DMS53 (cell line): ENCODE measurements at places on chromosomes 1 and 21.

DNA sequence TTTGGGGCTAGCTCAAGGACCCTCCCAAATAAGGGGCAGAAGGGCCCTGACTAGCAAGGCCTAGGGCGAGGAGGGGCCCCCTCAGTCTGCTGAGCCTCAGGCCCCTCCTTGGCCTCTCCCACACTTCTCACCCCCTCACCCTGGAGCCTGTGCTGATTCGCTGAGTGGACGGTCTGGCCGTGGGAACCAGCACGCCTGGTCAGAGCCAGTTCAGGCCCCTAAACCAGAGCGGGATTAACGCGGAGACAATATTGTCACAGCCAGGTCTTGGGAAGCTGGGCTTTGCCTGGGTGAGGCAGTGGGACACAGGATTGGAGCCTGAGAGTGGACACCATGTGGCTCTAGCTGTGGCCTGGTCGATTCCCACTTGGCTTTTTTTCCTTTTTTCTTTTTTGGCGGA lies 4.8 kb upstream of the FBLIM1 start:
- no peak for DNase-seq

DNA sequence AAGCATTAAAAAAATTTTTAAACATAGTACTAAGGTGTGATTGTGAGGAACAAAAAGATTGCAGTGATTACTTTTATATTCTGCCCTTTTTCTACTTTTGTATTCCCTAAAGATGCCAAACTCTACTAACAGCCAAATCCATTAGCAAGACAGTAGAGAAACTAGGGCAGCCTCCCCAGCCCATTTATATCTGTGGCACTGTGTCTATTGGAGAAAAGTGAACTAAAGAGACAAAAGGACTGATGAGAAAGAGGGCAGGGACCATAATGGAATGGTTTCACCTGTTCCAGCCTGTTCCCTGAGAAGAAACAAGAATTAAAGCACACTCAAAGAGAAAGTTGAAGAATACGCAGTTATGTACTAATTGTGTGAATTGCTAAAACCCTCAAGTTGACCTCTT lies 56.6 kb downstream of the ATG4C start:
- no peak for DNase-seq

DNA sequence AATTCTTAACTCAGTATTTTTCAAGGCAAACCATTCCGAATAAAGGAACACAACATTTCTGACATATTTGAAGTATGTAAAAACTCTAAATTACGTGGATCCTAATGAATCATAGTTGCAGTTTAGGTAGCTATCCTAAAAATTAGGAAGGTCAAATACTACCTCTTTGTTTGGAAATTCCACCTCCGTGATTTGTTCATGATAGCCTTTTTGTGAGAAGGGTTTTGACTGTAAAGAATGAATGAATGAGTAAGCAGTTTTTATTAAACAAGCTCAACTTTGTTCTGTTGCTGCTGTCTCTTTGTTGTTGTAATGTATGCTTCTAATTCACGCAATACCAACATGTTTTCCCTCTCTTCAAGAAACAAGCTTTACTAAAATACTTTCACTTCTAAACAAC lies 840.4 kb downstream of the USP25 start:
- DNase-seq: no peak

DNA sequence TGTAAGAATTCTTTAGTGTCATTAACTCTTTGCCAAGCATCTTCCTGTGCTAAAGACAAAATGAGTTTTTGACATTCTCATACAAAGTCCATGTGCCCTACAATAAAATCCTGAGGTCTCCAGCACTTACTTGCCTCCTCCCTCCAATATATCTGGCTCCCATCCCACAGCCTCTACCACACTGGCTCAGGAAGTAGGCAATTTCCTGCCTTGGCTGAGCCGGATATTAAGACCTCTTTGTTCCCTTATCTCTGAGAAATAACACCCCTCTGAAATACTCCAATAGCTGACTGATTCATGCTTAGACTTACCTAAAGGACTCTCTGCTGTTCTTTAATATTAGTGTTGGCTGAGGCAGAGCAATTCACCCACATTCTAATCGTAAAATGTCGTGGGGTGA lies 37.6 kb upstream of the GORAB start:
- DNase-seq: no peak

- no peak for DNase-seq
Measured at GRCh38 chr21:21968810-21969209, 970.6 kb downstream of the NCAM2 start.

DNA sequence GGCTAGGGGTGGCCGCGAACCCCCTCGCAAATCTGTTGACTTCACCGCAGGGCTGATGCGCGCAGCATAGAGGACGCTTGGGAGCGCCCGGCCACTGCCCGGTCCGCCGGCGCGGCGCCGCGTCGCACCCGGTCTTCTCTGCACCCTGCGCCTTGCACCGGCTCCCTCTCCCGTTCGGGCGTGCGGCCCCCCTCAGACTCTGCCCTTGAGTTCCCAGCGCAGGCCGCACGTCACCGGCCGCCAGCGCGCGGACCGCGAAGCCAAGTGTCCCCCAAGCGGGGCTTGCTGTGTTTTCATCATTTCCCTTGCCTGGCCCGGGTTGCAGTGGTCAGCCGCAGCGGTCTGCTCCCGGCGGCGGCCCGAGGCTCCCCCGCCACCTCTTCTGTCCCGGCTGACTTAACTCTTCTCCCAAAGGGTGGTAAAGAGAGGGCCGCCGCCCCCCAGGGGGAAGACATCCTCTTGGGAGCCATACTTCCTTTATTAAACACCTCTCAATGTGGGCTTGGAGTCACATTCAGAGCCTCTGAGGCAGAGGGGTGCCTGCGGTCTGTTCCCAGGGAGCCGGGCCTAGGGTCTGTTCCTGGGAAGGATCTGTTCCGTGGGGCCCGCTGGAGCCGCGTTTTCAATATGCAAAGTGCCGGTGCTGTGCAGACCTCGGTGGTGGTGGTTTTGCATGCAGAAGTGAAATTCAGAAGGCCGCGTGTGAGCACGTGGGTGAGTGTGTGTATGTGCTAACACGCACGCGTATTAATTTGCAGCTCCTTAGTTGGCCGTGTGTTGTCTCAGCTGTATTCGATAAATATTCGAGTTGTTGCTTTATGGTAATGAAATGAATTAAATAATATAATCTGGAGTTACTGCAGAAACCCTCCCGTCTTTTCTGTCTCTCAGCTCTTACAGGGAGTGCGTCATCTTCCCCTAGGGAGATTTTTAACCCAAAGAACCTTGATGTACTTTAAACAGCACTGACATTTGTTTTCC lies 17.6 kb downstream of the PBX1 start:
- no peak for DNase-seq

DNA sequence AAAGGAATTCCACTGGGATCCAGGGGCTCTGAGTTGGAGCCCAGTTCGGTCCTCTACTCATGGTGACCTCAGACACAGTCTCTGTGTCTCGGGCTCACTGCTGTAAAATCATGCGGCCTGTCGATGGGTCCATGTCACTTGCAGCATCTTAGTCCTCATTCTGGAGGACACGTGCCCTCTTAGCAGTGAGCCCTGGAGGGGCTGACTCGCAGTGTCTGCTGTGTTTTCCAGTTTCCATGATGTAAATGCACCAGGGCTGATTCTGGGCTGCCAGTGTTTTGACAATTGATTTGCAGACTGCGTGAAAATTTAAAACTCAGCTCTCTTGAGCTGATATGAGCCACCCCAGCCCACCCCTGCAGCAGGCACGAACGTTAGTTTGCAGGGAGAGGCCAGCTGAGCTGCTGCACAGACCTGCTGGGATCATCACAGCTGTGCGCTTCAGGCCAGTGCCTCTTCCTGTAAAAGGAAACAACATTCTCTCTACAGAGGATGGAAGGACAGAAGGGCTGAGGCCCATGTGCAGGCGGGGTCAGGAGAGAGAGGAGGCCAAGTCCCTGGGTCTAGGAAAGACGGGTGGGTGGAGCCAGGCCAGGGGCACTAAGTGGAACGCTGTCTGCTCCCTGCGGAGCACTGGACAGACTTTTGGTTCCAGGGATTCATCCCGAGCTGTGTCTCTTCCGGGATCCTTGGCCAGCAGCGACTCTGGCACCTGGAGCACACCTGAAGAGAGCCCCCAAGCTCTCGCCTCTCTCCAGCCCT lies 42.6 kb downstream of the RSPH1 start:
- no peak for DNase-seq

DNA sequence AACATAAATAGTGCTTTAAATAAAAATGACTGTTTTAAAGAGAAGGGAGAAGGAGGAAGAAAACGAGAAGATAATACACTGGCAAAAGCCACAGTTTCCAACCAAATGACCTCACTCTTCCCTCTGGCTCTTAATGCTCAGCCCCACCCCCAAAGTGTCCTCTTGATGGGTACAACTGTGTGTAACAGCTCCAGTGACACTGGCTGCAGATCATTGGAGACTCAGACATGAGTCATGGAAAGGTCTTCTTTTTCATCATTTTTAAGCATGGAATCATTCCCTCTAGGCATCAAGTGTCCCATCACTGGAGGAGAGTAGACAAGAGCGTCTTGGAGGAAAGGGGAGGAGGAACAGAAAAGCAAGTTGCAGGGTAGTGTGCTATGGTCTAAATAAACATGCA lies 333.0 kb downstream of the PAPPA2 start:
- DNase-seq: peak; percentile 62

DNA sequence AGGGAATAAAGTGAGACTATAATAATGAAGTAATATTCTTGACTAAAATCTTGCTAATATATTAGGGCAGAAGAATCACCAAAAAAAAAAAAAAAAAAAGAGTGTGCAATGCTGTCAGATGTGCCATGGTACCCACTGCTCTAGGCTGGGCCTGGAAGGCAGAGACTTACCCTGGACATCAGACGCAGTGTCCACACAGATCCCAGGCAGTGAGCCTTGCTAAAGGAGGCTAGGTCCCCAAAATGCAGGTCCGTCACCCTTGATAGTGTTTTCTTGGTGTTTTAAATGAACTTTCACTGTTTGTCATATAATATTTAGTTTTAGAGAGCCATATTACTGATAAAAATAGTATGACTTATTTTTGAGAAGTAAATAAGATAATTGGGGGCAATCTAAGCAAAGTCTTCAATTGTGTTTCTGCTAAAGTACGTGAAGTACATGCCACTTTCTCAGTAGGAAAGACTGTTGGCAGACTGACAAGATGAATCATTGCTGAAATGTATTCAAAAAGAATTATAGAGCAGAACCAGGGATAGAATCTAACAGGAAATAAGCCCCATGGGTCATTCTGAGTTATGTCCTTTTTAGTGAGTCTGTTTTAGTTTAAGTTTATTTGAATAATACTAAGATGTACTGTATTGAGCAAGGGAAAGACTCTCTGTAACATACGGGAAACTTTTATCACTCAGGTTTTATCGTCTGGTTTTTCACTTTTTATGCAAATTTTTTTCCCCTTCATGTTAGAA lies 74.6 kb upstream of the PDC start:
- DNase-seq: no peak

DNA sequence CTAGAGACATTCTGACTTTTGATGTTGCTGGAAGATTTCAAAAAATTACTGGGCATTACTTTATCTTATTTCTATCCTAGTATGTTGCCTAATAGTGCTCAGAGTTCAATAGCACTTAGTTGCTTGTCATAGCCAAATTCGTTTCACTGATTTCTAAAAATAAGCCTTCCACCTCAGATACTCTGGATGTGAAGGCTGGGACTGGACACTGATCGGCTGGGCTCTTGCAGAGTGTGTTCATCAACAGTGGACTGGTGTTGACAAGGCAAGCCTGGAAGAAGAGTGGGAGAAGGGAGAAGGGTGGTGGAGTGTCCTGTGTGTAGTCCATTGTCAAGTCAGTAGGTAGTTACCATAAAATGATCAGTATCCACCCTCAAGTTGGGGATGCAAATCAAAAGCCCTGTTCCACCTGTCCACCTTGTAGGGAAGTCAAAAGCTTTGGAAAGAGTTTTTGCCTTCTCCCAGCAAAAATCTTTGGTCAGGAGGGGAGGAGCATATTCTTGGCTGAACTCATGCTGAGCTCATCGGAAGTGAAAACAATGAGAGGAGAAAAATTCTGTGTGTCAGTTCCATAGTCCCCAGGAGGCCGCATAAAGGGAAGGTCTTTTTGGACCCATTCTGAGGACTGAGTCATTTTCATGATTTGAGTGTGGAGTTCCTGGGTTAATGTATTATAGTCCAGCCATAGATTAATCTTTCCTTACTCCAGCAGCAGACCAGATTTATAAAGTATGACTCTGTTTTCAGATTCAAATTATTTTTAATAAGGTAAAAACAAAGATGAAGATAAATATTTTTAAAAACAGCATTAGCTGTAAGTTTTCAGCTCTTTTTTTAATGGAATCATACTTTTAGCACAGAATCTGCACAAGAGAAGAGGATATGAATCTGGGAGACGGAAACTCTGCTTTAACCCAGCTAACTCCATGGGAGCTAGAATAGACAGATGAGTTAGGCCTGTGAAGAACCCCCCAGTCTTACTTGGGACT lies 99.5 kb upstream of the BMP8A start:
- peak; percentile 63 for DNase-seq

DNA sequence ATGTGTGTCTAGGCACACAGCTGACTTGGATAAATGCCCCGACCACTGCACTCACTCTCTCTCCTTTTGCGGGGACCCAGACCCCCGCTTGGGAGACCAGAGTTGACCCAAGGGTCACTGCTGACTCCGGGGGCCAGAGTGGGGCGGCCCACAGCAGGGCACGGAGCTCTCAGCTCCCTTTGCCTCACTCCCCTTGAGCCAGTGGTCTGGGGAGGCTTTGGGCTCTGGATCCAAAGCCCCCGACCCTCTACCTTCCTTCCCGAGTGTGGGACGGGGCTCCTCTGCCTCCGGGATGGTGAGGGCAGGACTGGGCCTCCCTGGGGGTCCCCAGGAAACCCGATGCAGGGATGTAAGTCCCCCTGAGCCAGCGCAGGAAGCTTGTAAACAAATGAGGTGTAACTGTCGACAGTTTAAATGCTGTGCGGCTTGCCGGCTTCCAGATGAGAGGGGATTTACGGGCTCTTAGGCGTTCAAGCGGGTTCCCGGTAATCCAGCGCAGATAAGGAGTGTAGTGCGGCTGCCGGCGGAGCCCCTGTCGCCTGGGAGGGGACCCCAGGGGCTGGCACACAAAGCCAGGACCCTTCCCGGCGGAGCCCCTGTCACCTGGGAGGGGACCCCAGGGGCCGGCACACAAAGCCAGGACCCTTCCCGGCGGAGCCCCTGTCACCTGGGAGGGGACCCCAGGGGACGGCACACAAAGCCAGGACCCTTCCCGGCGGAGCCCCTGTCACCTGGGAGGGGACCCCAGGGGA lies 7.4 kb downstream of the ACTRT2 start:
- DNase-seq: no peak

DNA sequence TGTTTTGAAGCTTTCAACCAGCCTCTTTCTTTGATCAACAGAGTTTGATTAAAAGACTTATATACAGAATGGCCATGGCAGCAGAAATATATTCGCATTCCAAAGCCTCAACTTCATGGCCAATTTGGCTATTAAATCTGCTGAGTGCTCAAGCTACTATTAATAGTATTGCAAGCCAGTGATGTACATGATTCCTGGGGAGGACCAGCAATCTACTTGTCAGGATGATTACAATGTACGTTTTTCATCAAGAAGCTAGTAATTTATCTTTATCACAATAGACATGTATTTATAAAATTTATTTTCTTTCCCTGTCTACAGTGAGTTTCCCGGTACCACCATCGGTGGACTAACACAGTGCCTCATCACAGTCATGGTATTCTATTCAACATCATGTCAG lies 515.5 kb downstream of the AMY1C start:
- DNase-seq: no peak

DNA sequence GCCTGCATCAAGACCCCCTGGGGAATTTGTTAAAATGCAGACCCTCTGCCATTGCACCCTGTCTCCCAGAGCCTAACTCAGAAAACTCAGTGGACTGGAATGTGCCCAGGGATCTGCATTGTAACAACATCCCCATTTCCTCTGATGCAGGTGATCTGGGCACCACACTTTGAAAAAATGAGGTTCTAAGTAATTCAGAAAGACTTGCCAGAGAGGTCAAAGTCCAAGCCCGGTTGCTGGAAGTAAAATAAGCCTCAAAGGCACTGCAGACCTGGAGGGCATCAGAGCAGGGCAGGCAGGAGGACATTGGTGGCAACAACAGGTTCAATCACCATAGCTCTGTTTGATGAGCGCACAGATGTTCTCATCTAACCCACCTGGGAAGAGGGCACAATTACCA lies 90.7 kb downstream of the SYT2 start:
- DNase-seq: peak; percentile 50
